ENCODE measurements at places on chromosomes 4 and X.

GRCh38 chr4:141789716-141790115 is 153.3 kb downstream of the IL15 start:
- DNase-seq = no peak

DNA sequence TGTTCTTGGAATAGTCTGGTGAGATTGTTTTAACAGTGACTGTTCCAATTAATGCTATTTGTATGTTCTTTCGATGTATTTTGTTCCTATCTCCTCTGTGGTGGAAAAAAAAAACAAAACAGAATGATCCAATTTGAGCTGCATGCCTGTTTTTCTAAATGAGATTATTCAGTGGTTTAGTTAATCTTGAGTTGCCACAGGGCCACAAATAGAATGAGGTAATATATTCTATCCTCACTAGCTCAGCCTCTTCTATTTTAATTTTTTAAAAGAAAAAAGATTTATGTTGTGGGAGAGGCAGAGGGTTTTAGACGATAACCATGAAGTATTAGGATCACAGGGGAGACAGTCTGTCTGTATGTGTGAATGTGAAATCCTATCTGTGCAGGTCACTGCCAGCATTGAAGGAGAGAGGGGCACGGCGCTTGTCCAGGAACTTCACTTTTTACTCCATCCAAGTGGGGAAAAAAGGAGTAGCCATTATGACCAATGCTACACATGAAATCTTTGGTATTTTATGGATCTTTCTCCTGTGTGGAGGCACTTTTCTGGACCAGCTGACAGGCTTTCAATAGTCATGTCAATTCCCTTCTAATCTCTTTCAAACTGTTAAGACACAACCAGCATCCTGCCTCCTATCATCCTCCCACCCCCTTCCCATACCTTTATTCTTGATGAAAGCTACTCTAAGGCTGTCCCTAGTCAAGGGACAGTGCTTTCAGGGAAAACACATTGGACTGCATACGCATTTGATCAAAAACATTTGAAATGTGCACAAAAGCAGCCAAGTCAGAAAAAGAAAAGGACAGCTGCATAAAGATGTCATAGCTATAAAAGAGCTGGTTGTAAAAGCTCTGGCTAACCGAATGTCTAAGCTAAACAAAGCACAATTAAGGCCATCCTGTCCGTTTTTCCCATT is 1063.8 kb upstream of the INTU start:
- no peak for DNase-seq

GRCh38 chr4:102439812-102440211 is 61.3 kb upstream of the NFKB1 start:
- DNase-seq = no peak

GRCh38 chr4:112296949-112297880 is at the start of gene ALPK1:
Gene ALPK1, plus strand, starts transcription at chr4:112297369.
- no peak for DNase-seq

GRCh38 chrX:69148946-69149345 is 16.3 kb downstream of the PJA1 start:
- no peak for DNase-seq

DNA sequence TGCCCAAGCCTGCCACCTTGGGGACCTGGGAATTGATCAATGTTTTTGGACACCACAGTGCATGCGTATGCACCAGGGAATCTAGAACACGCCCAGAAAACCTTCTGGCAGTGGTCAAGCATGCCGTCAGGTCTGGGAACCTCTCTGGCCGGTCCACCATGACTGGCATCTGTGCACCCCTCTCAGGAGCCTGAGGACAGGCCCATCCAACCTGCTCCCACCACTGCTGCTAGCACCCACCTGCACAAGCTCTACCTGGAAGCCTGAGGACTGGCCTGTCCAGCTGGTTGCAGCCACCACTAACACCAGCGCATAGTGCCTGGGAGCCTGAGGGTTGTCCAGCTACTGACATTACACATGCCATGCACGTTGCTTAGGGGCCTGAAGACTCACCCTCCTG is 162.1 kb upstream of the GALNTL6 start:
- no peak for DNase-seq

DNA sequence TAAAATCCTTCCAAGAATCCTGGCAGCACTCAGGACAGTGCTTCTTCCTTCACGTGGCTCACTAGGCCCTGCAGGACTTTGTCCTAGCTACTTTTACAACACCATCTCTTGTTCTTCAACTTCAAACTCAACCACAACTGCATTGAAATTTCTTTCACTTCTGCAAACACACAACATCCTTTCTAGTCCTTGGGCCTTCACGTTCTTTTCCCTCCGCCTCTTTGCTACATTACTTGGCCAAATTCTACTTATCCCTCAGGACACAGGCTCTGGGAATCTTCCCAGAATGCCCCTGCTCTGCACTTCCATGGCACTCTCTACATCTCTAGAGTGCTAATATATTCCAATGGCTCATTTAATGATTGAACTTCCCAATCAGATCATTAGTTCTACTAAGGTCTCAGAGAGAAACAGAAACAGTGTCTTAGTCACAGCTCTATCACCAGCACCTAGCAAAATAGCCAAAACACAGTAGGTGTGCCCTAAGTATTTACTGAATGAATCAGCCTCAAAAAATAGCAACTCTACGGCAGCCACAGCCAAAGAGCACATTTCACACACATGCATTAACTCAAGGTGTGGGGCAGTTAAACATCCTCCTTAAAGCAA is 73.3 kb downstream of the MANBA start:
- no peak for DNase-seq

GRCh38 chr4:117164338-117164737 is 79.0 kb upstream of the TRAM1L1 start:
- no peak for DNase-seq

GRCh38 chr4:39464886-39465501 is 6.1 kb downstream of the LIAS start:
- no peak for DNase-seq

GRCh38 chrX:49310371-49310770 is 6.9 kb downstream of the GAGE10 start:
- no peak for DNase-seq

- DNase-seq = no peak
These were observed 281.0 kb downstream of the LDB2 start for GRCh38 chr4:16617435-16617834.

DNA sequence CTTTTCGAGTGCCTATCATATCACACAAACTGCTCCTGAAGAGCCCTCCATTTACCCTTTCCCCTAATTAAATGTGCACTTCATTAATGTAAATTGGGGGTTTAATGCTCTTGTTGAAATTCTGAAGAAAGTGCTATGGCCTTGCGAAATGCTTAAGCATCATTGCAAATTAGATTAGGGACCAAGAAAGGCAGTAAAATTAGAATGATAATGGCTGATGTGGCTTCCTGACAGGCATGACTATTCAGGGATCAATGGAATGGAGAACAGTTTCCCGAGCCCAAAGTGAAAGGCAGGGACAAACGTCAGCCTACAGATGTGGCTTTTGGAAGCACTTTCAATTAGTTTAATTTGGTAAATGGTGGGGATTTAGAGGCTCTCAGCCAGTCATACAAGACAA is 120.1 kb downstream of the NKX6-1 start:
- no peak for DNase-seq

- no peak for DNase-seq
These were observed 86.0 kb downstream of the NDST3 start for GRCh38 chr4:118120120-118120760.

Data from stimulated activated CD8-positive, alpha-beta memory T cell treated with anti-CD3 and anti-CD28 coated beads, Interleukin-12 subunit alpha, Interleukin-12 subunit beta, amount 100 ng/mL, for 1 hour (primary cell).